ENCODE measurements at places on chromosomes 5 and 9.
A peak's percentile ranks its signal among the peaks of the same experiment; 100 is the strongest.

DNA sequence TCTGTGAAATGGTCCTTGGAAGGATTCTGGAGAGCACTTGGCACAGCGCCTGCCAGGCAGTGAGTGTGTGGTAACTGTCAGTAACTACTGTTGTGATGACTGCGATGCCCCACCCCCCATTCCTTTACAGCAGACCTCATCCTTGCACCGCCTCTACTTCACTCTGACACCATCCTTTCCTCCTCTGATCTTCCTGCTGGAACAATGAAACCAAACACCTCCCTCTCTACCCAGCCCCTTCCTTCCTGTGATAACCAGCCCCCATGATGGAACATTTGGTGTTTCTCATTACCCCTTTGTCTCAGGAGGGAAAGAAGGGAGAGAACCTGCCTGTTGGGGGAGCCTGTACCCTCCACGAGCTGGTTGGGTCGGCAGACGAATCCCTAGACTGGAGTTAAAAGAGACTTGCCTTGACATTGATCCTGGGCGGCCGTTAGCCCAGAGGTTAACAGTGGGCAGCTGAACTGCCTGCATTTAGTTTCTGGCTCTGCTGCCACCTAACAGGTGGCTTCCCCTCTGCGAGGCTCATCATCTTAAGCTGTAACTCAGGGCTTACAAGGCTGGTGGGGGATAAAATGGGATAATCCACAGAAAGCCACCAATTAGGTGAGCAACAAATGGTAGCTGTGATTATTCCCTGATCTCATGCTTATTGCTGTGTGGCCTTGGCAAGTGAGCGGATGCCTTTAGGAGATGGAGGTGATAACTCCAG, 34.2 kb upstream of the GRPEL2 start:
- DNase-seq = no peak

- DNase-seq = no peak
Observed at GRCh38 chr9:83006378-83006777, 56.6 kb downstream of the RASEF start.

DNA sequence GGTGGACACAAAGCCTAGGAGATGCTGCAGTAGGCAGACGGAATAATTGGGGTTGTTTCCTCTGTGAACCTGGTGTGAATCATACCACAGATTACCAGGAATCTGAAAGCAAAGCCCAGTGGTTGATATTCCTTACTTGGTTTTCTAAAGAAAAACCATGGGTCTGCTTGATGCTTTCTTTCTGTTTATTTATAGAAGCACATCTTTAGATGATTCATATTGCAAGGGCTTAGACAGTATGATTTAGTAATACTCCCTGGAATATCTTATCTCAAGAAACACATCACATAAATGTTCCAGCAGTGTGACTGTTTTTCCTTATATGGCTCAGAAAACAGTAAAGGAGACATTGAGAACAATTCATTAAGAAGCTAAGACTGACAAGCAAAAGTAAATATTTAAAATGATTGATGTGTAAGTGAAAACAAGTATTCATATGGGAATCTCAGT, 623.3 kb downstream of the RAB3C start:
- no peak for DNase-seq

GRCh38 chr5:86861512-86861911, 243.8 kb downstream of the COX7C start:
- no peak for DNase-seq

GRCh38 chr9:89604729-89605464, at the start of gene GADD45G:
TSS of gene GADD45G (plus strand) at chr9:89605012. CDS start at chr9:89605122, 110 bp downstream.
- peak; percentile 62 for DNase-seq

All from stimulated activated CD4-positive, alpha-beta T cell treated with anti-CD3 and anti-CD28 coated beads, Interleukin-1b, Interleukin-23, amount 100 ng/mL, for 1 hour (primary cell).